ENCODE measurements at places on chromosomes 2 and 18.

- no peak for ATAC-seq
Observed at GRCh38 chr2:173830170-173830569, 135.0 kb downstream of the SP3 start.

- ATAC-seq = no peak
Observed at GRCh38 chr18:48835119-48835518, 115.6 kb downstream of the SMAD7 start.

DNA sequence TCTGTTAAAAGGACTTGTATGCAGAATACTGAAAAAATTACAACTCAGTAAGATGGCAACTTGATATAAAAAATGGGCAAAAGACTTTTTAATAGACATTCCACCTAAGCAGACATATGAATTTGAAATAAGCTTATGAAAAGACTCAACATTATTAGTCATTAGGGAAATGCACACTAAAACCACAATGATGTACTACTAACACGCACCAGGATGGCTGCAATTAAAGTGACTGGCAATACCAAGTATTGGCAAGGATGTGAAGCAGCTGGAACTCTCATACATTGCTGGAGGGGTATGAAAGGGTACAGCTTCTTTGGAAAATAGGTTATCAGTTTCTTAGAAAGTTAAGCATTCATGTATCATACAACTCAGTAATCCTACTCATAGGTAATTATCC lies 3.2 kb upstream of the ENOSF1 start:
- peak; percentile 51 for ATAC-seq

DNA sequence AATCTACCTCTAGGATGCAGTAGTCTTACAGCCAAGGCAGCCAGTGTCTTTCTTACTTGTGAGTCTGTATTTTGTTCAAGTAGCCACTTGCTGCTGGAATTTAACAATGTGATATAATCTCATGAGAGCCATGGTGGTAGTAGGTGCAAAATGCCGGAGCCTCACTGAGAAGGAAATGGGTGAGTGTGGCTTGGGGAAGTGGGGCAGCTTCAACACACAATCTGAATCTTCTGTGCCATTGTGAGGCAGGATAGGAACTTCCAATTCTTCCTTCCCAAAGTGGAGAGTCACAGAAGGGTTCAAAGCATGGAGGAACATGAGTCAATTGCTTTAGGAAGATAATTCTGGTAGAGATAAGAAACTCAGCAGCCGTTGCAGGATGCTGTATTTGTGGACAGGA lies 158.7 kb upstream of the APCDD1 start:
- no peak for ATAC-seq

- ATAC-seq = peak; percentile 1
Observed at GRCh38 chr2:112542984-112543661, 858 bp downstream of the POLR1B start.

- peak; percentile 76 for ATAC-seq
Observed at GRCh38 chr2:28296243-28296642, 96.4 kb upstream of the FOSL2 start.

DNA sequence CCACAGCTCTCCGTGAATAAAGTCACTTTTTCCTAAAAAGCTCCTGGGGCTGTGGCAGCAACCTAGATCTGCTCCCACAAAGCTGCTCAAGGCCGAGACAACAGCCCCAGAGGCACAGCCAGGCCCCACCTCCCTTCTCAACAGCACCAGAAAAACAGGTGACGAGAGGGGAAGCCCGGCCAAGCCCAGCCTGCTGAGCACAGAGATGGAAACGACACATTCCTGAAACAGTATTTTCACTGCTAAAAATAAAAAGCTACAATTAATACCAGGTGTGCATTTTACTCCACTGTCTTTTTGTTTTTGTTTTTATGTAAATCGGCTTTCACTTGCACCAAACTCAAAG lies 199.3 kb downstream of the HDAC4 start:
- no peak for ATAC-seq

GRCh38 chr18:2958819-2959298 lies 54.1 kb downstream of the LPIN2 start:
- ATAC-seq = peak; percentile 43

DNA sequence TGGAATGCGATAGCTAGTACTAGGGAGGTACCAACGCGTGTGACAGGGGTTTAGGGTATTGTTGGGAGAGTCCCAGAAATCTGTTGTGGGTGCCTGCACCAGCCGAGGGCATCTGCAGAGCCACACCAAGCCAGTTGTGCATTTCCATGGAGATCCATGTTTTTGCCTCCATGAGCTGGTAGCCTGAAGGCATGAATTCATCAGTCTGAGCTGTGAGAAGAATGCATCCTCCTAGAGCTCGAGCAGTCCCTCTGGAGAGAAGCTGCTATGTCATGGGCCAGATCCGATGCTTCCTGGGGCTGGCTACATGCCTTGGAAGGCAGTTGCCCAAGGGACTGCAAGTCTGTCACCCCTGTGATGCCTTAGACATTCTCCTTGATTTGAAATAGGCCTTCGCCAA lies 57.9 kb downstream of the LIPG start:
- no peak for ATAC-seq

- ATAC-seq = no peak
Observed at GRCh38 chr2:187415449-187415848, 32.6 kb downstream of the CALCRL start.

DNA sequence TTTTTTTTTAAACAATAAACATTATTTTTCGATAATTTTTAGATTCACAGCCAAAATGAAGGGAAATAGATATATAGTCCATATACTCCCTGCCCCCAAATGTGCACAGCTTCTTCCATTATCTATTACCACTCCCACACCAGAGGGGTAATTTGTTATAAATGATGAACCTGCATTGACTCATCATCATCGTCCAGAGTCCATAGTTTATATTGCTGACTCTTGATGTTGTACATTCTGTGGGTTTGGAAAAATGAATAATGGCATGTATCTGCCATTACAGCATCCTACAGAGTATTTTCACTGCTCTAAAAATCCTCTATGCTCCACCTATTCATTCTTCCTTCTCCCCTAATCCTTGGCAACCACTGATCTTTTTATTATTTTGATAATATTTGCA lies 121.5 kb downstream of the LTBP1 start:
- ATAC-seq = no peak

- ATAC-seq = no peak
Observed at GRCh38 chr2:201956361-201956760, 77.3 kb upstream of the FZD7 start.

GRCh38 chr2:221553333-221553732 lies 18.8 kb downstream of the EPHA4 start:
- ATAC-seq = no peak

GRCh38 chr2:6077585-6077984 lies 385.4 kb downstream of the SOX11 start:
- ATAC-seq = no peak

DNA sequence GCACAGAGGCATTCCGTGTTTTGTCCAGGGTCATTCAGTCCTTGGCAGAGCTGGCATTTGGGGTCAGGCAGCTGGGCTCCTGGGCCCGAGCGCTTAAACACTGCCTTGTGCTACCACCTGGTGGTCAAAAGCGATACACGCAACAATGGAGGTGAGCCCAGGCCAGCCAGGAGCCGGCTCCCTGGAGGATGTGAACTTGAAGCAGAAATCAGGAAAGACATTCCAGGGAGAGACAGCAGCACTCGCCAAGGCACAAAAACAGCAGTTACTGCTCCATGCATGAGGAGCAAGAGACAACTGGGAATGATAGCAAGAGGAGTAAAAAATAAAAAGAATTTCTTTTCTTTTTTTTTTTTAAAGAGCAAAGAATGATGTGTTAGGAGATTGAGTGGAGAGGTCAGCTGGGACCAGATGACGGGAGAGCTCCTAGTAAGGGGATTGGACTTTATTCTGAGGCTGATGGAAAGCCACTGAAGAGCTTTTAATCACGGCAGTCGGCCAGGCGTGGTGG lies 20.7 kb downstream of the SCYGR8 start:
- peak; percentile 91 for ATAC-seq

GRCh38 chr2:163953390-163953907 lies 217.6 kb upstream of the FIGN start:
- no peak for ATAC-seq

- no peak for ATAC-seq
Observed at GRCh38 chr2:158181171-158181570, 79.5 kb downstream of the UPP2 start.

DNA sequence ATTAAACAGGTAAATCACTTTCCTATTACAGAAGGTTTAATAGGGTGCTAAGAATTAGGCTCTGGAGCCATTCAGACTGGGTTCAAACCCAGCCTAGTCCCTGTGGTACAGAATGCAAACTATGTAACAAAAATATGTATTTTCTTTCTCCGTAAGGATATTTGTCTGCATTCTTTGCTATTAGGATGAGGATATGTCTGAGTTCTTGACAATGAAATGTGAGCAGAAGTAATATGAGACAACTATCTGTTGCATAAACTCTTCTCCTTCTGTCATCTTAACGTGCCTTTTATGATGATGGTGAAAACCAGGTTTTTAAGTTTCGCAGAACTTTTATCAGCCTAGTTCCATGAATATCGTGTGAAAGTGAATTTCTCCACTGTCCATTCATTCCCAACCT lies 1129.1 kb upstream of the ZEB2 start:
- no peak for ATAC-seq

DNA sequence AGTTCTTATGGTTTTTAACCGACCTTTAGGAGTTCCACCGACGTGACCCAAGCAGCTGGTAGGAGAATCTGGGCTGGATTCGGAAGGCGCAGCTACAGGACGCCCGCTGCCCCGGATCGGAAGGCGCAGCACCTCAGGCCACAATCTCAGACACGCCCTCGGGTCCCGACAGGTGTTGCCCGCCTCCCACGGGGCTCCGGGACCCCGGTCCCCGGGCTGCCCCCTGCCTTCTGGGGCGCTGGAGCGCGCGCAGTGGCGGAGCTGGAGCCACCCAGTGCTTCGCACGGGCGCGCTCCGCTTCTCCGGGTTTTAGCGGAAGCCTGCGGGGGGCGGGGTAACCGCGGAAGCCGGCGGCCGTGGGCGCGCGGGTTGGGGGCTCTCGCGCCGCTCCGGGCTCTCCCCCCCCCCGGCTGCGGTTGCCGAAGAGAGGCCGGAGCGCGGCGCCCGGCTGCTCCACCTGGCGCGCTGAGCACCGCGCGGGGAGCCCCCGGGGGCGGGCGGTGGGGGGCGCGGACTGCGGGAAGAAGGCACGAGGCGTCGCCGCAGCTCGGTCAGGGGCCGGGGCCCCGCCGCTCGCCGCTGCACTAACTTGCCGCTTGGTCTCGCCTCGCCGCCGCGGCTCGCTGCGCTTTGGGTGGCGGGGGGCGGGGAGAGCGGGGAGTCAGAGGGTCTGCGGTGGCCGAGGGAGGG lies 718.8 kb downstream of the DPP10 start:
- ATAC-seq = no peak

DNA sequence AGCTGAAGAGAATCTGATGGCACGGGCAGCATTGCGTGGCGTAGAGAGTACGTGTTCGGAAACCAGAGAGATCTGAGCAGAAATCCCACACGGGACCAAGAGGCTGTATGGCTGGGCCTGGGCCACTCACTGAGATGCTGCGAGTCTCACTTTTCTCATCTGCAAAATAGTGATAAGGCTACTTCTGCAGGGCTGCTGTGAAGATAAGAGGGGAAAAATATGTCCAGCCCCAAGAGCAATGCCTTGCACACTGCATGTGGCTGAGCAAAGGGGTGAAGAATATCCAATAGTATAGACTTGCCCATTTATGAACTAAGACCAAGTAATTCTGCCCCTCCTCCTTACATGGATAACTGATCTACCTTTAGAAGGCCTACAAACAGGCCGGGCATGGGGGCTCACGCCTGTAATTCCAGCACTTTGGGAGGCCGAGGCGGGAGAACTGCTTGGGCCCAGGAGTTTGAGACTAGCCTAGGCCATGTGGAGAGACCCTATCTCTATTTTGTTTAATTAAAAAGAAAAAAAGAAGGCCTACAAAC lies 3.1 kb downstream of the FECH start:
- ATAC-seq = no peak

- ATAC-seq = no peak
Observed at GRCh38 chr2:866009-866680, 84.5 kb upstream of the SNTG2 start.

DNA sequence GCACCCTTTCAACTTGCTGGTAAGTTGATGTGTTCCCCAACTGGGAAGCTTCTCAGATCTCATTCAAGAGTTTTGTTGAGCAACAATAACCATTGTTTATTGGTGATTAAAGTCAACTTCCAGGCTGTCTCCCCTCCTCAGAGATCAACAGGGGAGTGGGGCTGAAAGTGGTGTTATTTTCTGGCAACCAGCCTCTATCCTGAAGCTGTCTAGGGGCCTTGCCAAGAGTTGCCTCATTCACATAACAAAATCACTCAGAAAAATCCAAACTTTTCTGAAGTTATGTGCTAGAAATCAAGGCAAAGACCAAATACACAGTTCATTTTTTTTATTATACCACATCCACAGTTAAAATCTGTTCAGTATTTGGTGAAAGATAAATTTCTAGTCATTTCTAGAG lies 788.4 kb downstream of the LRRTM4 start:
- ATAC-seq = no peak

DNA sequence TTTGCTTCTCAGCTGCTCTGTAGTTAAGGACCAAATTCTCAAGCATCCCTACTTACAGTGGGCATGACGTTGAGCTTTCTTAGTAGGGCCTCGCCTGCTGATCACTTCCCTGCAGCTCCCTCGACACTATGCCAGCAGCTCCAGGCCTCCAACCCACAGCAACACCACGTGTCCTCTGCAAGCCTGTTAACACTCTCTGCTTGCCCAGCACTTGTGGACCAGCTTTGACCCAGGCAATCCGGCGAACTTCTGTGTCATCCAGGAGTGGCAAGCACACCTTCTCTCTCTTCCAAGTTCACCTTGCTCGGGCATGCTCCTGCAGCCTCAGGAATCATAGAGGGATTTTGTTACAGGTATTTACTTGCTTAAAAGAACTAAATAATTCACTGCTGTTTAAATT lies 138.6 kb upstream of the FHL2 start:
- no peak for ATAC-seq

DNA sequence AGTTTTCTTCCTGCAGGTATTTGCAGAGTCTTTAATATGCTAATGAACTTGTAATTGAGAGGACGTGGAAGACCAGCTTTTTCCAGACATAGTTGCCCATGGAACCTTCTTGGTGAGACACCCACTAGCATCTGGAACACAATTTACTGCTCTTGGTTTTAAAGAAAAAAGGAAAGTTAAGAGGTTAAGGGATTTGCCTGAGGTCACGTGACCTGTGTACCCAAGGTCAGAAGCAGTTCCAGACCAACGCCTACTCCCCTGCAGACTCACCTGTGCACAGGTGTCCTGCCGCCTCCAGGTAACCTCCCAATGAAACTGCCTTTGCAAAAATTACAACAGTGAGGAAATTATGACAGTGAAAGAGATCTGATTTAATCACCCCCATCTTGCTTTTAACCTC lies 172.7 kb downstream of the ANAPC1 start:
- no peak for ATAC-seq
